ELR (cell line): ENCODE measurements at places on chromosomes 13 and 19.
A peak's percentile ranks its signal among the peaks of the same experiment; 100 is the strongest.

- peak; percentile 41 for DNase-seq
These were observed 6.4 kb upstream of the PDE4C start for GRCh38 chr19:18232540-18233223.

DNA sequence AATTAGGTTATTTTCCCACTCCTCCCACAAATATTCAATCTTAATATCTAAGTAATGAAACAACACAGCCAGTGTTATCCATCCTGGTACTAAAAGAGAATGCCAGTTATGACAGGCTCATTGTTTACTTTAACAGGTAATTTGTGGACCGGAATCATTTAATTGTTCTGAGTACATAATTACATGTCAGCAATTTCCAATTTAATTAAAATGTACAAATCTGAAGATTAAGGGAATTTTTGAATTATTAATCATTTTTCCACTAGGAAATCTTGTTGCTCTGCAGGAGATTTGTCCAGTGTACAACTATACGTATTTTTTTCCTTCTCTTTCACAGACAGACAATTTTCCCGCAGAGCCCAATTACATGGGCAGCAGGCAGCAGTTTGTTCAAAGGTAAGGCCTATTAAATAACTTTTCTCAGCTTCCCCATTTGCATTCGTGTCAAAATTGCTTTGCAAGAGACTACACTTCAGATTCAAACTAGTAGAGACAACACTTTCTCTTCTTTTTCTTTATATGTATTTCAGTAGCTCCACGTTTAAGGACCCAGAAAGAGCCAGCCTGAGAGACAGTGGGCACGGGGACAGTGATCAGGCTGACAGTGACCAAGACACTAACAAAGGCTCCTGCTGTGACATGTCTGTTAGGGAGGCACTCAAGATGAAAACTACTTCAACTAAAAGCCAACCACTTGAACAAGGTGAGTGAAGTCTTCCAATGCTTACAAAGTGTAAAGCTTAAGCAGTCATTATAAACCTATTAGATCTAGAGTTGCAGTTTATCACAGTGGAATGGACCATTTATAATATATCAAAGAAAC is 34.8 kb downstream of the PCDH17 start:
- no peak for DNase-seq

DNA sequence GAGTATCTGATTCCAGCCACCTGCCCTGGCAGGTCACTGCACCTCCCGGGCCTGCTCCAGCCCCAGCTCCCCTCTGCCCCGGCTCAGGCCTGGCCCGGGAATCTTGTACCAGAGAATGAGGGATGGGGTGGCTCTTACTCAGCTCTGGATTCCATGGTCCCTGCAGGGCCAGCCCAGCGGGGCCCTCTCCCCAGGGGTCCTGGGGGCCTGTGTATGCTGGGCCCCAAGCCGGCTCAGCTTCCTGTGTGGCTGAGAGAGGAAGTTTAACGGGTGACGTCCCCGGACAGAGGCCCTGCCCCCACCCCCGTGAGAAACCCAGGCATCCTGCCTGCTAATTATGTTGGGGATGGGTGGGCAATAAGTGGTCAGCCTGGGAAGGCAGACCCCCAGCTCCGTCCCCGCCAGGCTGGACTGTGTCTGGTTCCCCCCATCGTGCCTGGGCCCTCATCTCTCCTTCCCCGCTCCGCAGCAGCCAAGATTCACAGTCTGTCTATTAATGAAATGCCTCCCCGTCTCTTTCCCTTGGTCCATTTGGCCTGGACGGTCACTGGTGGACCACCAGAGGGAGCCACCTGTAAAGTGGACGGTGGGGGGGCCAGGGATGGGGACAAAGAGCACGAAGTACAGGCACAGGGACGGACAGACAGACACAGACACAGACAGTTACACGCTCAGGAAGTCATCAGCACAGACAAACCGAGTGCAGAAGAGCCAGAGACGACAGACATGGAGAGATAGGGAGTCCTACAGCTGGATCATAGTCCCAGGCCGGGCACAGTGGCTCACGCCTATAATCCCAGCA is at the start of gene DENND1C:
DENND1C (minus strand) TSS at position 247 of the 802 bp plus-strand sequence; CDS start at position 155, 92 bp downstream.
- peak; percentile 45 for DNase-seq

GRCh38 chr13:71865874-71866334 is 1.1 kb downstream of the DACH1 start:
- peak; percentile 7 for DNase-seq

DNA sequence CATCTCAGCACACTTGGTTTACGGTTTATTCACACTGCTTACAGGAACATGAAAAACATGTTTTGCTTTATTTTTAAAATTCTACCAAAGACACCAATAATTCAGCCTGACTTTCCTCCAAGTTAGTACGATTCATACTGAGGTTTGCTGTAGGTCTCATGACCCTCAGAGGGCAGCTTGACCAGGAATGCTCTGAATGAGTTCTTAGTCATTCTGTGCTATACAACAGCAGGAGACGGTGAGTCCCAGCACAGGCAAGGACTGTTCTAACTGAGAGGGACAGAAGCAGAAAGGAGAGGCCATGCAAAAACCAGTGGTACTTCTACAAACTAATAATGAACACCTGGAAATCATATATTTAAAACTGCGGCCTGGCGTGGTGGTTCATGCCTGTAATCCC is 6.4 kb downstream of the GRTP1 start:
- DNase-seq, result peak; percentile 84

- peak; percentile 52 for DNase-seq
These were observed 133.5 kb upstream of the IRS2 start for GRCh38 chr13:109919715-109920375.

GRCh38 chr13:37076818-37077217 is 17.3 kb upstream of the SUPT20H start:
- DNase-seq, result no peak

DNA sequence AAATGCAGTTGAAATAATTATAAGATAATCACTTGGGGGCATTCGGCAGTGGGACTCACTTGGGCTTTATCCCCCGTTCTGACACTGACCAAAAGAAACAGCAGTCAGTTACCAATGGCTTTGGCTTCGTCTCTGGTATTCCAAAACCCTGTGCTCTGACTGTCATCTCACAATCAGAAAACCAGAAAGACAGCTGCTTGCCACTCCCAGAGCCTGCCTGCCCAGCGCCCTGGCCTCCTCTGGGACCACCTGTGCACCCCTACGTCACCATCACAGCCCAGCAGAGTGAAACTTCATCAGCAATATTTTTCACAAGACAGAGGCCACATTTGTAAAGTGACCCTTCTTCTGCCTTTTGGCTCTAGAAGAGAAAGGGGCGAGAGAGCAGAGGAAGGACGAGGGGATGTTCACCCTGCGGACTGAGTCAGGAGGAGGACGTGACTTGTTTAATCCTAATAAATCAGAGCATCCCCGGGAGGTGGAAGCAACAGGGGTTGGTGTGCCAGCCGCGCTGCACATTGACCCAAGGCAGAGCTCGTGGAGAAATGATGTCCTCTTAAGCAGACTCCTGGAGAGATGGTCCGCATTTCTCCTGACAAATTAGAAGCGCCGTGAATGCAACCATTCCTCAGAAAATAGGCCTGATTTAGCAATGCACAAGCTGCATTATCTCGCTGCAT is 397.8 kb upstream of the ZNF507 start:
- no peak for DNase-seq

DNA sequence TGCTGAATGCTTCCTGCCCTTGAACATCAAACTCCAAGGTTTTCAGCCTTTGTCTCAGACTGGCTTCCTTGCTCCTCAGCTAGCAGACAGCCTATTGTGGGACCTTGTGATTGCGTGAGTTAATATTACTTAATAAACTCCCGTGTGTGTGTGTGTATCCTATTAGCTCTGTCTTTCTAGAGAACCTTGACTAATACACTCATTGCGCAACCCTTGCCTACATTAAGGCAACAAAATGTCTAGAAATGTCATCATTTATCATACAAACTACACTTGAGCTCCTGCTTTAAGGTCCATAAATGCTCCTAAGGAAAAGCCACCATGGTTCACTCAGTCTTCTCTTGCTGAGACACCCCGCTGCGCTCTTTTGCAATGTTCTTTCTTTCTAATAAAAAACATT is 2861.0 kb downstream of the PCDH9 start:
- peak; percentile 17 for DNase-seq

- no peak for DNase-seq
These were observed 837.0 kb downstream of the SLITRK6 start for GRCh38 chr13:84962141-84962750.

DNA sequence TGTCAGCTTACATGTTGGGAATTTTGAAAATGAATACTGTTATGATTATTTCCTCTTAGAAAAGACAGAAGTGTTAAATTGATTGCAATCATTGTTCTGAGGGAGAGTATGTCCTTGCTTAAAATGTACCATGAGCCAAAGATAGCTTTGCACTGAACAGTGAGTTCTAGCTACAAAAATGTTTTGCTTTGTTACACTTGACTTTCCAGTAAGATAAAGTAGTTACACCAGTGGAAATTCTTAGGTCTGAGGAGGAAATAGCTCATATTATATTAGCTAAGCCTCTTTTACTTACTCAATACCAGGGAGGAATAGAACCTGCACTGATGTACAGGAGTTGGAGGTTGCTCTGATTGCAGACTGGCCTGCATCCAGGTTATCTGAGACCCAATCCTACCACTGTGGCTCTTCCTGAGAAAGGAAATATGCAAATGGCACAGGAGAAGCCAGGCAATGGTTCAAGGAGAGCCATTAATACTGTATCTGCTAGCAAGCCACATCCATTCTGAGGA is 53.0 kb upstream of the FBXL3 start:
- no peak for DNase-seq

- peak; percentile 43 for DNase-seq
These were observed 402.6 kb downstream of the SUCLA2 start for GRCh38 chr13:47598340-47598911.

DNA sequence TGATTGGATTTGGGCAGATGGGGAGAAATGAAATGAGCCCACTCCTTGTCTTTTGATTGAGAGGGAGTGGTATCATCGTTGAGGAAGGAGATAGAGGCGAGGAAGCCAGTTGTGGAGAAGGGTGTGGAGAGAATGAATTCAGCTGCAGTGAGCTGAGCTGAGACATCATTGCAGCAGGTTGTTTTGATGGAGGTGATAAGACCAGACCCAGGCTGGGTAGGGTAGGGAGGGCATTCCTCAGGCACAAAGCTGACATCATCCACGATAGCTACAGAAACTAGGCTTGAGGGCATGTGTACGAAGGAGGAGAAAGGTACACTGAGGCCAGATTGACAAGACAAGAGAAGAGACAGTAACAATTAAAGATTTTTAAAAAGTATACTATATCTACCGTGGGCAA is 1500.9 kb upstream of the SLC10A2 start:
- no peak for DNase-seq

DNA sequence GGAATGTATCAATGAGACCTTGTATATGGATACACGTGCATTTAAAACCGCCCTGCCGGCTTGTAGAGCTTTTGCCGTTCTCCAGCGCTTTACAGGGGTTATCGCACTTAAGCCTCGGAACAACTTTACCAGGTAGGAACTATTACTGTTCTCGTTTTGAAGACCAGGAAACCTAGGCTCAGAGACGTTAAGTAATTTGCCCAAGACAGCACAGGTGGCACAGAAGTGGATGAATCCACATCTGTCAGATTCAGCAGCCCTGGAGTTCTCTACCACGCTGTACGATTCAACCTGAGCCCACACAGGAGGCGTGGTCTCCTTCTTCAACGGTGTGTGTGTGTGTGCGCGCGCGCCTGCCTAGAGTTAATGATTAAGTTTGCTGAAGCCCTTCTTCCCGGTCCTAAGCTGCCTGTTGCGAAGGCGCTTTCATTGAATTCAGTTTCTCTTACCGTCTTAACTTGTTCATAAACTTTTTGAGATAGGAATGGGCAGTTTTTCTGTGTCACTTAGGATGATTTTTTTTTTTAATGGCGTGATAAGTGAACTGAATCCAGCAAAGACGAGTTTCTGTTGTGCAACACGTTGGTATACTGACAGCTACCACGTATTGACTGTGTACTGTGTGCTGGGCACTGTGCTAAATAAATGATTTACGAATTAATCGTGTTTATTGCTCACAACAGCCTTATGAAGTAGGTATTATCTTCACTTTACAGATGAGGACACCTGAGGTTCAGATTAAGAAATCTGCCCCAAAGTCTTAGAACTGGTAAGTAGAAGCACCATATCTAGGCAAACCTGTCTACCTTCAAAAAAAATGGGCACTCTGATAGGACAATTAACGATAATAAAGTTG is 67.4 kb downstream of the KCNRG start:
- peak; percentile 85 for DNase-seq

DNA sequence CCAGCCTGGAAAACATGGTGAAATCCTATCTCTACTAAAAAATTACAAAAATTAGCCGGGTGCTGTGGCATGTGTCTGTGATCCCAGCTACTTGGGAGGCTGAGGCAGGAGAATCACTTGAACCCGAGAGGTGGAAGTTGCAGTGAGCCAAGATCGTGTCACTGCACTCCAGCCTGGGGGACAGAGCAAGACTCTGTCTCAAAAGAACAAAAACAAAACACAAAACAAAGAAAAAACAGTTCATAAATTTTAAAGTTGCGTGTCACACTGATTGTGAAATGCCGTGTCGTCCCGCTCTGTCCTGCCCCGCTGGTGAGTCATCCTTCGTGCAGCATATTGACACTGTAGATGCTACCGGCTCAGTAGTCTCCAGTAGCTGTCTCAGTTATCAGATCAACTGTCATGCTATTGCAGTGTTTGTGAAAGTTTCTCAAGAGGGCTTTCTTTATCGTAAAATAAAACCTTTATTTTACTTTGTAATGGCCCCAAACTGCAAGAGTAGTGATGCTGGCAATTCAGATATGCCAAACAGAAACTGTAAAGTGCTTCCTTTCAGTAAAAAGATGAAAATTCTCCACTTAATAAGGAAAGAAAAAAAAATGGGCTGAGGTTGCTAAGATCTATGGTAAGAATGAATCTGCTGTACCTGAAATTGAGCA is 36.4 kb upstream of the IGFL1 start:
- peak; percentile 72 for DNase-seq

DNA sequence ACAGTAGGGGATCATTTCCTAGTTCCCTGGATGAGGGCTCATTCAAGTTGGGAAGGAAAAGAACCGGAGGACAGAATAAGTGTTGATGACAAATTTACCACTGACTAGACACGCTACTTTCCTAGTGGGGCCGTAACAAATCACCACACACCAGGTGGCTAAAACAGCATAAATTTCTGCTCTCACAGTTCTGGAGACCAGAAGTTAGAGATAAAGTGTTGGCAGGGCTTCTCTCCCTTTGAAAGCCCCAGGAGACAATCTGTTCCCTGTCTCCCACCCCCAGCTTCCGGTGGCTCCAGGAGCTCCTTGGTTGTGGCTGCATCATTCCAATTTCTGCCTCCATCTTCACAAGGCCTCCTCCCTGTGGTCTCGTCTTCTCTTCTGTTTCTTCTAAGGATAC is 65.4 kb upstream of the ARGLU1 start:
- no peak for DNase-seq

DNA sequence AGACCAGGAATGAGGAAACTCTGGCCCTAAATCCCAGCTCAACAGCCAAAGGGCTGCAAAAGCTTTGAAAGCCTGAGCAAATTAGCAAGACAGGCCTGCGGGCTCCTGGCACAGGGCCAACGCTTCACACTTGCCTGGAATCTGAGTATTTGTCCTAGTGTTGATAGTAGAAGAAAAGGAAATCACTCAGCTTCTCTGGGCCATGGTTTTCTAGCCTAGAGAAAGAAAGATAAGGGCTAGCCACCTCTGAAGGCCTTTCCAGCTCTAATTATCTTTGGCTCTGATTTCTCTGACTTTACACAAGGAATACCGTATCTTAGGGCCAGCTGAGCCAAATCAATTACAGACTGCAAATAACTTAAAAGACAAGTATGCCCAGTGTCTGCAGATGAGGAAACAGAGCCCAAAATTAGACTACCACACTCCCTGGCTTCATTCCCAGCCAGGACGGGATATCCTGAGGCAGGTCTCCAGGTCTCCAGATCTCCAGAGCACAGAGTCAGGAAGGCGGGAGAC is 69.6 kb downstream of the STK24 start:
- DNase-seq, result no peak
